Hypothalamus (tissue), 51 donors: ENCODE measurements at places on chromosomes 1 and 21.

- DNase-seq, result no peak
Observed at GRCh38 chr1:166153525-166154314, 13.1 kb downstream of the FAM78B start.

DNA sequence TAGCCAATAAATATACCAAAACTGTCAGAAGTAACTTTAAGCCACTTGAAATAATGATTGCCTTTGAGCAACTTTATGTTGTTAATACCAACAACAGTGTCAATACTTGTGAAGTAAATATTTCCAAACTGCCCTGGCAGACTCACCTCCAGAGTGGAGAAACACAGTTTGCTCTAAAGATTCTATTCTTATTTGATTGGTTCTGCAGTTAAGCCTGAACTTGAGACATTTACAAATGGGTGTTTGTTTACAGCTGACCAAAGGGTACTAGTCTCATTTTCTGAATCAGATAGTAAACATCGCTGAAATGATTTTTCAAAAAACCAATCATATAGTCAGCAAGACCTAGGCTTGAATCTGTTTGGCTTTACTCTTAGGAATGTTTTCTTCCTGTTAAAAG is 1.3 kb upstream of the MYOC start:
- no peak for DNase-seq

DNA sequence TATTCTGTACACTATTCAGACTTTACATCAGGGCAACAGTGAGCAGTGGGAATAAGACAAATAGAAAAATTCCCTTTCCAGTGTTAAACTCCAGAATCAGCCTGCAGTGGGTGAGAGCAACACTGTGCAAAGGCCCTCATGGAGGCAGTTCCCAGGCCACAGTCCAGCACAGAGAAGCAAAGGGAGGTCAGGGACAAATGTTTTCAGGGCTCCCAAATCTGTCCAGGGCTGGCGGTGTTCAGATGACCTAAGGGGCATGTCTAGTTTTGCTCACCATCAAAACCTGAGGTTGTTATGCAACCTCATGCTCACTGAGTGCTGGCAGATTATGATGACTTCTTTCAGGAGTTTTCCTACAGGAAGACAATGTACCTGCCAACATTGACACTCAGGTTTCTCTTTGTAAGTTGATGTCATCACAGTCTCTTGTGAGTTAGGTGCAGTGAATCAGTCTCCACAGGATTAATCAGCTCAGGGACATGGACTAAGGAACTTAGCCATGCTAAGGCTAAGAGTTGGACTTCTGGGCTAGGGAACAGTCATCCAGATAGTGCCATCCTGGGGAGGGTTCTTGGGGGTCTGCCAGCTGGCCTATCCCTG is 3.6 kb upstream of the LCE5A start:
- DNase-seq, result no peak

DNA sequence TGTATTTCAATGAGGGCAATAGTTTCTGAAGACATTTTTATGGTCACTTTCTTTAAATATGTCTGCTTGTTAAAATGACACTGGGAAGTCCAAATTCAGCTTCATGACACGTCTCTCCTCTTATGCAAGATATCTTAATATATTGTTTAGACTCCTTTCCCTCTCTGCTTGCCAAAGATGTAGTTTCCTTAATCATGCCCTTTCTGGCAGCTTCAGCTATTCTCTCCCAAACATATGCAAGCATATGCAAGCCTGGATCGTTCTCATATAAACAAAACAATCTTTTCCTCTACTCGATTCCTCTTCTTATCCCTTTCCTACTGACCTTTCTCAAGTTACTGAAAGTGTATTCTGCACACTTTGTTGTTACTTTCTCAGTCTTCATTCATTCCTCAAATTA is 372.2 kb downstream of the PTBP2 start:
- DNase-seq, result no peak

DNA sequence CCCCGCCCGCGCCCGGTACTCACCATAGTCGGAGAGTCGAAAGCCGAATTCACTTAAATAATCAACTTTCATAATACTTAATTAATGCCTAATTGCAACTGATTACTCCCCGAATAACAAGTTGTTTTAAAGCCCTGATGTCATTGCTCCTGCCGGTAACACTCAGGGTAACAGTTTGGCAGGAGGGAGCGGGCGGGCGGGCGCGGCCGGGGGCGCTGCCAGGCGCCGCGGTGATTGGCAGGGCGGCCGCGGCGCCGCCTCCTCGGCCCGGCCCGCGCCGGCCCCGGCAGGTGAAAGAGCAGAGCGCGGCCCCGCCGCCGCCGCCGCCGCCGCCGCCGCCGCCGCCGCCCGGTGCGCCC is 102.2 kb downstream of the CASZ1 start:
- DNase-seq, result no peak

GRCh38 chr1:11407301-11407994 is 71.5 kb upstream of the DISP3 start:
- no peak for DNase-seq

GRCh38 chr1:47710329-47711071 is 272.7 kb downstream of the FOXD2 start:
- peak; percentile 15 for DNase-seq

GRCh38 chr1:15148475-15148874 is 5.1 kb upstream of the TMEM51 start:
- no peak for DNase-seq

DNA sequence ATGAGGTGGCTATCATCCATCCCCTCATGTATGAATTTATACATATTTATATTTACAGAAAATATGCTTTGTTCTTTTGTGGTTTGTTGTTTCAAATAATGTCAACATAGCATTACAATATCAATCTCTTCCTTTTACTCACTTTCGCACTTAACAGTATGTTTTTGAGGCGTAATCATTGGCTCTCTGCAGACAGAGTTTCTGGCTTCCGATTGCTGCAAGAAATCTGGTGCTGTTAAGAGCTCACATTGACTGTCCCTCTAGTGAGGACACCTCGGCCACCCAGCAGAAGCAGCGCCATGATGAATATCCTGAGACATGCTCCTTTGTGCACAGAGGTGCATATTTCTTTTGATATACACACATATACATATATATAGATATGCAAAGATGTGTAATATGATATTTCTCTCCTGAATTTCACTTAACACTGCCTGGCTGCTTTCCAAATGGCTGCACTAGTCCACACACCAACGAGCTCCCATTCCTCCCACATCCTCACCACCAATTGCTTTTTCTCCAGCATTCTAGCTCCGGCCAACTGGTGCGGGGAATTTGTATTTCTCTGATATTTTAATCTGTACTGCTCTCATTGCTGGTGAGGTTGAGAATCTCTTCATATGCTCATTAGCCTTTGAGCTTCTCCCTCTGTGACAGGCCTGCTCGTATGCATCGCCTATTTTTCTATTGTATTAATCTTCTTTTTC is 248.4 kb downstream of the SIPA1L2 start:
- DNase-seq, result no peak

- peak; percentile 52 for DNase-seq
Observed at GRCh38 chr1:204267191-204267601, 53.4 kb upstream of the GOLT1A start.

DNA sequence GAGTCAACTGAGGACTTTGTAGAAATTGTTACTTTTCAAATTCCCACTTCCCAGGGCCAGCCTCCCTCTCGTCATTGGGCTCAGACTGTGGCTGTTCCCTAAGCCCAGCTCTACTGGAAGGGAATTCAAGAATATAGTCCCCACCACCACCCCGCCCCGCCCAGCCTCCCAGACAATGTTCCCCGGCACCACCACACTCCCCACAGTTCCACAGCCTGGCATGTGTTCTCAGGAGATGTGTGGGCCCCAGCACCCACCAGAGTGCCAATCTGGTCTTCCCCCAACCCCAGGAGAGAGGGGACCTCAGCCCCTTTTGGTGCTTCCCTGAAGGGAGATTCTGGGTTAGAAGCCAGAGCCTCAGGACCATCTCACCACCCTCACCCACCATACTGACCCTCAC is 120.1 kb downstream of the SYT2 start:
- no peak for DNase-seq

GRCh38 chr1:178066296-178066907 is 27.5 kb upstream of the RASAL2 start:
- DNase-seq, result no peak

DNA sequence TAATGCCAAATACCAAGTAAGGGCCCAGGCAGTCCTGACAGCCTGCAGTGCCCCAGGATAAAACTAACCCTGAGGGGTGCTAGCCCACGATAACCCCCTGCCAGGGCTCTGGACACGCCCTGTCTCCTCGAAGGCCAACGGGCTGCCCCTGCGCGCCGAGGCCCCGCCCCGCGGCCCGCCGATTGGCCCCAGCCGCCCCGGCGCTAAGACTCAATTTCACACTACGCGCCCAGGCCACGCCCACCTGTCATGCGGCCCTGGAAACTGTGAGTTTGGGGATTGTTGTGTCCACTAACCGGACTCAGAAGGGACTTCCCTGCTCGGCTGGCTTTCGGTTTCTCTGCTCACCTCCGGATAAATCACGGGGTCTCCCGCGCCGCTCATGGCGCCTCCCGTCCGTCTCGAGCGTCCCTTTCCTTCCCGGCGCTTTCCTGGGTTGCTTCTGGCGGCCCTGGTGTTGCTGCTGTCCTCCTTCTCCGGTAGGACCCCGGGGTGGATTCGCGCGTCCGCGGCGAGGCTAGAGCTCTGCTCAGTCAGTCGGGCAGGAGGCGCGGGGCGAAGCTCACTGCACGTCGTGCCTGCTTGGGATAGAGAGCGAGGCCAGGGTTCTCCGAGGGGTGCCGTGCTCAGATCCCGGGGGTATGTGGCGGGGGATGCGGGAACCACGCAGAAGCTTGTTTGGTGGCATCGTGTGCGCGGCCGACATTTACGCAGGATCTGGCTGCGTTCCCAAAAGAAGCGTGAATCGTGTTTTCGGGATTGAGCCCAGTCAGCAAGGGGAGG is at the start of gene CR1L:
Gene CR1L (plus strand): TSS at position 282 of the 783 bp plus-strand sequence. CDS start 101 bp downstream, at position 383.
- peak; percentile 65 for DNase-seq

GRCh38 chr1:99950486-99950885 is 19.3 kb upstream of the SLC35A3 start:
- DNase-seq, result no peak

- no peak for DNase-seq
Observed at GRCh38 chr1:24860841-24861240, 69.2 kb downstream of the RUNX3 start.

DNA sequence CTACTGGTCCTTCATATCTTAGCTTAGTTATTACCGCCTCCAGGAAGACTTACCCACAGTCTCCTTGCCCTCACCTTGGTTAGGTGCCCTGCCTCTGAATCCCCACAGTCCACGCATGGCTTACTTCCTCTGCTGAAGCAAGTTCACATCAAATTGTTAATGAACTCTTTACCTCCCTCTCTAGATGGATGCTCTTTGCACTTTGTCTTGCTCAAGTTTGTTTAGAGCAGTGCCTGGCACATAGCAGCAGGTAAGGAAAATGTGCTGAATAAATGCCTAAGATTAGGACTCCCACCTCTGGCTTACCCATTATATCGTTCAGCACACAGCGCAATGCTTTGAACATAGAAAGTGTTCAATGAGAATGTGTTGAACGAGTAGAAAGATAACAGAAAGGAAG is 90.5 kb downstream of the BEND5 start:
- DNase-seq, result no peak
